ENCODE measurements at places on chromosomes 11 and 22. TPM values are rescaled to one million over a fixed set of nuclear protein-coding genes. Genes with fewer than 3 reads are reported as not detected.

DNA sequence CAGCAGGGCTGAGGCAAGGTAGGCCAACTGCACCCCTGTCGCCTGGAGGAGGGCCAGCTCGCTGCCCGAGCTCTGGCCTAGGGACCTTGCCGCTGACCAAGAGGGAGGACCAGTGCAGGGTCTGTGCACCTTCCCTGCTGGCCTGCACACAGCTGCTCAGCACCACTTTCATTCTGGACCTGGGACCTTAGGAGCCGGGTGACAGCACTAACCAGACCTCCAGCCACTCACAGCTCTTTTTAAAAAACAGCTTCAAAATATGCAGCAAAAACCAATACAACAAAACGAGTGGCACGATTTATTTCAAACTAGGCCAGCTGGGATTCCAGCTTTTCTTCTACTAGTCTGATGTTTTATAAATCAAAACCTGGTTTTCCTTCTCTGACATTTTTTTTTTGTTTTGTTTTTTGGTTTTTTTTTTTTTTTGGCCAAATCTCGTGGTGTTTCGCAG, 18.0 kb downstream of the RSPH14 start:
- H3K36me3 ChIP-seq: no peaks in the 10 kb centered on the region
- H3K27me3 ChIP-seq: no peaks in the 10 kb centered on the region
- no peaks in the 10 kb centered on the region for H3K4me1 ChIP-seq
- no peak overlapping the region for H3K27ac ChIP-seq
- DNase-seq: no peak
- H3K4me3 ChIP-seq: no peak overlapping the region

GRCh38 chr11:85866137-85866827, 11.1 kb downstream of the CCDC83 start:
- no peaks in the 10 kb centered on the region for H3K4me1 ChIP-seq
- H3K27ac ChIP-seq: no peak overlapping the region
- DNase-seq: no peak
- no peaks in the 10 kb centered on the region for H3K27me3 ChIP-seq
- no peaks in the 10 kb centered on the region for H3K36me3 ChIP-seq

DNA sequence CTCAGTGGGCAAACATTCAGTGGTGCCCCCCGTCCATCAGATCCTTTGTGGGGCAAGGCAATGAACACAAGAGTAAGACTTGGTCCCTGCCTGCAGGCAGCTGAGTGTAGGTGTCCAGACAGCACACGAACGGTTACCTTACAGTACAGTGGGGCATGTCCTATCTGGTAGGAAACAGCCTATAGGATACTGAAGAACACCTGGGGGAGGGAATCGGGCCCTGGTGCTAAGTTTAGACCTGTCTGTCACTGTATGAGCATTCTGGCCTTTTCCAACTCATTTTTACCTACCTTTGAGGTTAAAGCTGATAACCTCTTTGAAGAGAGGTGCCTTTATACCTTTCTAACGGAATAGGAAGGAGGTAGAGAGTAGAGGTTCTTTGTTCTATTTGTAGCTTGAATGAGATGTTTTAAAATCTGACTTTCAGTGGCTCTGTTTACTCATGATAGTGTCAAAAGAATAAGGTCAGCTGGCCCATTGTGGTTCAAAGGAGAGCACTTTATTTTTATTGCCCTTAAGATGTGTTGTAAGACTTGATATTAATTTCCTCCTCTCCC, 8.9 kb downstream of the ZNRF3 start:
- H3K27ac ChIP-seq: no peak overlapping the region
- no peaks in the 10 kb centered on the region for H3K36me3 ChIP-seq
- peaks cover 25% of the 10 kb centered on the region for H3K4me1 ChIP-seq
- no peak for DNase-seq

- DNase-seq: peak; percentile 86
- no peaks in the 10 kb centered on the region for H3K36me3 ChIP-seq
- no peak overlapping the region for H3K4me3 ChIP-seq
- peaks cover 82% of the 10 kb centered on the region for H3K4me1 ChIP-seq
- peak overlapping the region; percentile 73 for H3K27ac ChIP-seq
- no peaks in the 10 kb centered on the region for H3K27me3 ChIP-seq
These were observed 8.9 kb downstream of the RELT start for GRCh38 chr11:73384872-73385689.

- H3K27me3 ChIP-seq: no peaks in the 10 kb centered on the region
- H3K36me3 ChIP-seq: no peaks in the 10 kb centered on the region
- H3K4me1 ChIP-seq: peaks cover 52% of the 10 kb centered on the region
These were observed 39.1 kb upstream of the GRAMD4 start for GRCh38 chr22:46580940-46581537.

- H3K36me3 ChIP-seq: no peaks in the 10 kb centered on the region
- peak overlapping the region; percentile 38 for H3K4me3 ChIP-seq
- no peaks in the 10 kb centered on the region for H3K27me3 ChIP-seq
- H3K4me1 ChIP-seq: peaks cover 81% of the 10 kb centered on the region
- peak overlapping the region; percentile 77 for H3K27ac ChIP-seq
These were observed 63.0 kb downstream of the PPFIBP2 start for GRCh38 chr11:7576726-7577290.

PIH1D2 gene
- total RNA-seq: 1.2 TPM

TPH1 gene
- 0.40 TPM for total RNA-seq

- no peaks in the 10 kb centered on the region for H3K27me3 ChIP-seq
- no peaks in the 10 kb centered on the region for H3K4me1 ChIP-seq
- no peak overlapping the region for H3K27ac ChIP-seq
- no peak for DNase-seq
- H3K36me3 ChIP-seq: peaks cover 4% of the 10 kb centered on the region
- no peak overlapping the region for H3K4me3 ChIP-seq
These were observed 83.4 kb upstream of the SORL1-AS1 start for GRCh38 chr11:121536126-121536525.

OR51V1 gene
- not detected for total RNA-seq

GRCh38 chr22:42764895-42765363, 44.3 kb upstream of the A4GALT start:
- H3K36me3 ChIP-seq: no peaks in the 10 kb centered on the region
- H3K27me3 ChIP-seq: no peaks in the 10 kb centered on the region
- no peak overlapping the region for H3K27ac ChIP-seq
- no peak overlapping the region for H3K4me3 ChIP-seq
- peaks cover 9% of the 10 kb centered on the region for H3K4me1 ChIP-seq

- H3K4me3 ChIP-seq: no peak overlapping the region
- no peaks in the 10 kb centered on the region for H3K4me1 ChIP-seq
- no peaks in the 10 kb centered on the region for H3K27me3 ChIP-seq
- no peaks in the 10 kb centered on the region for H3K36me3 ChIP-seq
- no peak overlapping the region for H3K27ac ChIP-seq
These were observed 33.9 kb upstream of the TEAD1 start for GRCh38 chr11:12640355-12640754.

DNA sequence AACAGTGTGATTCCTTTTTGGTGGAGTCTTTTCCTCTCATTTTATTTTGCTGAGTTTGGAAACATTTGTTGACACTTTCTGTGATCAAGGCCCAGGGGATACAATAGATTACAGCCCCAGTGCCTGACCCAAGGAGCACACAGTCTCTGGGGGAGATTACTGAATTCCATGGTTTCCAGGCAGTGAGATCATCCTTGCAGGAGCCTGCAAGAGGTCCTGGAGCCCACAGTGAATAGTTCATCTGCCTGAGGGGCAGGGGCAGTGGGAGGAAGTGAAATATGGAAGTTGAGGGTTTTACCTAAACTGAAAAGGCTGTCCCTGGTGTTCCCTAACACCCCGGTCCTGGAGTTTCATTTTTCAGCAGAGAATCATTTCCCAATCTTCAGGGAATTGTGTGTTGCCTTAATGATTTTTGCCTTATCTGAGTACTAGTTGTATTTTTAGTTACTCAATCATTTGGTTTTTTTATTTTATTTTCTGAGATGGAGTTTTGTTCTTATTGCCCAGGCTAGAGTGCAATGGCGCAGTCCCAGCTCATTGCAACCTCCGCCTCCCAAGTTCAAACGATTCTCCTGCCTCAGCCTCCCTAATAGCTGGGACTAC, 7.7 kb downstream of the CCS start:
- no peaks in the 10 kb centered on the region for H3K27me3 ChIP-seq
- H3K36me3 ChIP-seq: no peaks in the 10 kb centered on the region
- no peak overlapping the region for H3K27ac ChIP-seq

- DNase-seq: peak; percentile 76
- no peaks in the 10 kb centered on the region for H3K27me3 ChIP-seq
- H3K36me3 ChIP-seq: peaks cover 24% of the 10 kb centered on the region
- H3K27ac ChIP-seq: no peak overlapping the region
- peaks cover 40% of the 10 kb centered on the region for H3K4me1 ChIP-seq
These were observed 66.3 kb downstream of the PRDM11 start for GRCh38 chr11:45212566-45213315.

GRCh38 chr11:9760193-9760575, 96.3 kb downstream of the SWAP70 start:
- H3K4me1 ChIP-seq: peaks cover 43% of the 10 kb centered on the region
- H3K4me3 ChIP-seq: no peak overlapping the region
- peak; percentile 79 for DNase-seq
- H3K36me3 ChIP-seq: no peaks in the 10 kb centered on the region
- H3K27ac ChIP-seq: peak overlapping the region; percentile 78

DNA sequence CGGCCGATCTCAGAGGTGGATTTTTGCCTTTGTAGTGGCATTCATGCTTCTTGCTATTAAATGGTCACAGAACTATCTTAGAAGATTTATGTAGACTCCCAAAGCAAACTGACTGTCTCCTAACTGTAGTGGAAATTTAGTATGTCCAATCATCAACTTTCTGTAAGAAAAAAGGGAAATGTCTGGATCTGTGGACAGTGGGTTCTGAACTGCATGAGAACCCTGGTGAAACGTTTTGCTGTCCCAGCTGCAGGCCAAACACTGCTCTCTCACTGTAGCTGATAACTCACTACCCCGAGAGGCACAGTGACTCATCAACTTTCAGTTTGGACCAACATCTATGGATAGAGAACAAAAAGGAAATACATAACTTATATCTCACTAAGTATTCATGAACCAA, 387.1 kb downstream of the SOX6 start:
- peak overlapping the region; percentile 52 for H3K27ac ChIP-seq
- no peak overlapping the region for H3K4me3 ChIP-seq
- H3K4me1 ChIP-seq: peaks cover 26% of the 10 kb centered on the region
- H3K27me3 ChIP-seq: no peaks in the 10 kb centered on the region
- DNase-seq: no peak

- DNase-seq: no peak
- no peaks in the 10 kb centered on the region for H3K36me3 ChIP-seq
- peak overlapping the region; percentile 59 for H3K27ac ChIP-seq
- no peak overlapping the region for H3K4me3 ChIP-seq
- H3K4me1 ChIP-seq: peaks cover 5% of the 10 kb centered on the region
These were observed 53.8 kb upstream of the PRR5 start for GRCh38 chr22:44648085-44648820.

GRCh38 chr22:29102300-29102699, 29.5 kb downstream of the KREMEN1 start:
- H3K4me1 ChIP-seq: no peaks in the 10 kb centered on the region
- no peak overlapping the region for H3K4me3 ChIP-seq
- H3K27ac ChIP-seq: no peak overlapping the region
- no peak for DNase-seq

MICALL1 gene
- 27.7 TPM for total RNA-seq

DNA sequence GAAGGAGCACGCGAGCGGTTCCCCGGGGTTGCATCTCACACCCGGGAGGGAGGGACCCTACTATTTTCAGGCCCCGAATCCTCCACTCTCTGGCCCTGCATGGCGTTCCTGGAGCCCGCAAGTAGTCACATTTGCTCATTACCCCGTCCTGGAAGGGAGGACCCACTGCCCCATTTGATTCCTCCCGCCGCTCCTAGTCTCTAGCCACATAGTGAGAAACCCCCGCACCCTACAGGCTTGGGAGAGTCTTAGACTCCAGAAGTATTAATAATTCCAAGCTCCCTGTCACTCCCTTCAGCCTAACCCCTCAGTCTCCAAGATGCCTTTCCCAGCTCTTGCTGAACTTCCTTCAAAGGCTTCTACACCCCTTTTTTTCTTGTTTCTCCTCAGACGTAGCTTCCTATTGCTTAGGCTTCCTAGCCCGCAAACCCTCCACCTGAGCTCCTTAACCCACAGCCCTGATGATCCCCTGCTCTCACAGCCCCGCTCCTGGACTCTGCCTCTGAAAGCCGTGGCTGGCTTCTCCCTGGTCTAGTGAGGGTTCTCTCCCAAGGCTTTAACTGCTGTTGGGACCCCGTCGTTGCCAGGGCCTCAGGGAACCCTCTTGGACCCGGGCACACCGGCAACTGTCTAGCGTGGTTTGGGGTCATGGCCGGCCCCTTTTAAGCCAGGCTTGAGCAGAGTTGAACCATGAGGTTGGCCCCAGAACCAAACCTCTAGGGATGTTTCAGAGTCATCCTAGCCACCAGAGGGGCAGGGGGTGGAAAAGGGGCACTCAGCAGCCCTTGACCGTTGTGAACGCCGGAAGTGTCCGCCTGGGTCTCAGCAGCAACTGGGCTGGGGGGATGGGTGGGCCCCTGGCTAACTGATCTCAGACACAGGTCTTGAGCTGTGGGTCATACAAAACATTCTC, 862 bp downstream of the GGA1 start:
- H3K27me3 ChIP-seq: no peaks in the 10 kb centered on the region
- DNase-seq: no peak
- H3K4me3 ChIP-seq: peak overlapping the region; percentile 97
- peaks cover 2% of the 10 kb centered on the region for H3K36me3 ChIP-seq
- peaks cover 62% of the 10 kb centered on the region for H3K4me1 ChIP-seq
- peak overlapping the region; percentile 93 for H3K27ac ChIP-seq

MEI1 gene
- total RNA-seq: 2.7 TPM

ZC3H12C gene
- total RNA-seq: 12.3 TPM

BTBD10 gene
- total RNA-seq: 22.4 TPM

GRCh38 chr11:23711981-23712380, 784.9 kb upstream of the LUZP2 start:
- no peak for DNase-seq
- H3K36me3 ChIP-seq: no peaks in the 10 kb centered on the region
- no peak overlapping the region for H3K27ac ChIP-seq
- no peak overlapping the region for H3K4me3 ChIP-seq
- H3K4me1 ChIP-seq: no peaks in the 10 kb centered on the region
- H3K27me3 ChIP-seq: no peaks in the 10 kb centered on the region

DNA sequence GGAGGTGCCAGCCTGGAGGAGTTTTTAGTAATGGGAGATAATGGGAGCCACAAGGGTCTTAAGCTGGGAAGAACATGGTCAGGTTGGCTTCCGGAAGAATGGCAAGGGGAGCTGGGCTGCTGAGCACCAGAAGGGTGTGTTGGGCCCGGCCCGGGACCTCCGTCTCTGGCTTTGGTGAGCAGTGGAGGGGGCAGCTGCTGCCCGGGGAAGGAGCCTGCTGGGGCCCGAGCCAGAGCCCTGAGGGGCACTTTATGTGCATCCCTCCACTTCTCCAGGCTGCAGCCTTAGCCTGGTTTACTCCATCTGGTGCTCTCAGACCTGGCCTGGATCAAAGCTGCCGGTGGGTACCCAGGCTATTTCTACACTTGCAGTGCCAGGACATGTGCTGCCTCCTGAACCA, 8.7 kb upstream of the NPAS4 start:
- H3K27ac ChIP-seq: no peak overlapping the region
- peaks cover 5% of the 10 kb centered on the region for H3K4me1 ChIP-seq
- peaks cover 7% of the 10 kb centered on the region for H3K27me3 ChIP-seq
- no peaks in the 10 kb centered on the region for H3K36me3 ChIP-seq
- H3K4me3 ChIP-seq: no peak overlapping the region

DNA sequence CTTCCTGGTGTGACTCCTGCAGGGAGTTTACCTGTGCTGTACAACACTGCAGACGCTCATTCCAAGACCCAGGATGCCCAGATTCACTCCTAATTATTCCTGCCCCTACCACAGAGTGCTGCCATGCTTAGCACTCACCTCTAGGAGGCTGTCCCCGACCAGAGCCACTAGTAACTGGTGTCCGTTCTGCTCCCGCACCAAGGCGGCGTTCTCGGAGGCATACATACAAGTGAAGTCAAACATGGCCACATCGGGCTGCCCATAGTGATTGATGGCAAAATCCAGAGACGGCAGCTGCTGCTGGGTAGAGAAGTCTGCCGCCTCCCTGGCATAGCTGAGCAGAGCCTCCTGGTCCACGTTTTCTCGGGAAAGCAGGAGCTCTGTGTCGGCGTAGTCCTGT, 122.3 kb upstream of the BID start:
- peaks cover 3% of the 10 kb centered on the region for H3K36me3 ChIP-seq
- no peak overlapping the region for H3K4me3 ChIP-seq
- no peak for DNase-seq
- H3K27ac ChIP-seq: no peak overlapping the region
- no peaks in the 10 kb centered on the region for H3K4me1 ChIP-seq
